ENCODE measurements at places on chromosomes 5 and 9. TPM values are rescaled to one million over a fixed set of nuclear protein-coding genes. Genes with fewer than 3 reads are reported as not detected.

Gene CAPSL
- total RNA-seq: not detected

Gene ECSCR
- 0.14 TPM for total RNA-seq

Gene TMOD1
- 0.57 TPM for total RNA-seq

Gene TAF1L
- not detected for total RNA-seq

Gene SLC46A2
- not detected for total RNA-seq

Gene GPR150
- total RNA-seq: 0.28 TPM

Gene OLFML2A
- 6.5 TPM for total RNA-seq

Gene DPM2
- 10.2 TPM for total RNA-seq

Gene SCGB3A2
- not detected for total RNA-seq

Gene ROPN1L
- 0.28 TPM for total RNA-seq

Gene IFNA2
- not detected for total RNA-seq

Gene ANKRD18A
- total RNA-seq: not detected

Gene WASHC1
- 6.8 TPM for total RNA-seq

Gene DCAF12
- total RNA-seq: 9.3 TPM

Gene TEX48
- not detected for total RNA-seq

Gene PRRX2
- total RNA-seq: 23.2 TPM

Gene ASPN
- total RNA-seq: 2.0 TPM

Gene SAXO1
- total RNA-seq: under 0.01 TPM

Gene RLN1
- total RNA-seq: not detected

Gene SPACA9
- 3.1 TPM for total RNA-seq

Gene PCDHGC4
- 1.7 TPM for total RNA-seq

Gene SLC45A2
- 0.14 TPM for total RNA-seq

Gene IFNK
- total RNA-seq: not detected

Gene SLC6A19
- not detected for total RNA-seq

Gene TAF11L2
- total RNA-seq: not detected

Gene PAPPA
- total RNA-seq: 209 TPM

Gene SLC2A8
- 8.4 TPM for total RNA-seq

Gene MYOZ3
- total RNA-seq: 0.14 TPM

Gene PCDHB12
- 0.09 TPM for total RNA-seq

Gene CFAP157
- 0.09 TPM for total RNA-seq

Gene HMGXB3
- 37.7 TPM for total RNA-seq

Gene MAMDC4
- total RNA-seq: 0.85 TPM

Gene INSL6
- total RNA-seq: not detected

Gene IFNA21
- not detected for total RNA-seq

Gene TGFBI
- total RNA-seq: 2,186 TPM

Gene CDH9
- 0.18 TPM for total RNA-seq

Gene DOCK8
- total RNA-seq: under 0.01 TPM

Gene IFNA13
- not detected for total RNA-seq

Gene LRRTM2
- 0.57 TPM for total RNA-seq

Gene ELAVL2
- 0.14 TPM for total RNA-seq

Gene TAS2R1
- not detected for total RNA-seq

Gene ZNG1A
- total RNA-seq: 29.9 TPM

Gene ARRDC3
- total RNA-seq: 90.1 TPM

Gene LCN10
- total RNA-seq: not detected

Gene MARCHF3
- 73.0 TPM for total RNA-seq

Gene PITX1
- 208 TPM for total RNA-seq

Gene SV2C
- total RNA-seq: not detected

Gene BTNL3
- total RNA-seq: not detected

Gene ADGRD2
- not detected for total RNA-seq

Gene EPB41L4A
- 0.37 TPM for total RNA-seq

Measured in smooth muscle cell of bladder (primary cell).